ENCODE measurements at places on chromosomes 5 and 9.
A peak's percentile ranks its signal among the peaks of the same experiment; 100 is the strongest.

- DNase-seq, result no peak
Observed at GRCh38 chr9:13122756-13123369, 156.6 kb downstream of the MPDZ start.

DNA sequence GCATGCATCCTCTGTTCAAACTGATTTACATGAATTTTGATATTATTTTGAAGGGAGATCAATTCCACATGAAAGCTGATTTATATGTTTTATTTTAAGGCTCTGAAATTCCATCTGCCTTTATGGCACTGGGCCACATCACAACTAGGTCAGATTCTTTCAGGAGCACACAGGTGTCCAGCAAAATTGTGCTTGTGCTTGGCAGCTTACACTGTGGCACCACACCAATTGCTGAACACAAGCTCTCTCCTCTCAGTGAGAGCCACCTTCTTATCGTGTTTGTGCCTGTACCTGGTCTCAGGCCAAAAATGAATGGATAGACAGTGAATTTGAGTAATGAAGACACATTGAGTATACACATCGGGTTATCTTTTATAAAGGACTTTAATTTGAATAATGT, 200.4 kb downstream of the CDH10 start:
- no peak for DNase-seq

DNA sequence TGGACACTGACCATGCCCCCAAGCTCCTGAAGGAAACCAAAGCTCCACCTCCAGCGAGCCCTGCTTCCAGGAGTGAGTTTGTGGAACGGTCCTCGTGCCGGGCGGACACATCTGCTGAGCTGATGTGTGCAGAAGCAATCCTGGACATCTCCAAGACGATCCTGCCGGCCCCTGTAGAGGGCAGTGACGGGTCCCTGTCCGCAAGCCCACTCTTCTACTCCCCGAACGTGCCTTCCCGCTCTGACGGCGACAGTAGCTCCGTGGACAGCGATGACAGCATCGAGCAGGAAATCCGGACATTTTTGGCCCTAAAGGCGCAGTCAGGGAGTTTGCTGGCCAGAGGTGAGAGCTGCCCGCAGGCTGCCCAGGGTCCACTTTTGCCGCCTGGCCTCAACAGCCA, 6.2 kb downstream of the PPP1R26 start:
- DNase-seq, result no peak

DNA sequence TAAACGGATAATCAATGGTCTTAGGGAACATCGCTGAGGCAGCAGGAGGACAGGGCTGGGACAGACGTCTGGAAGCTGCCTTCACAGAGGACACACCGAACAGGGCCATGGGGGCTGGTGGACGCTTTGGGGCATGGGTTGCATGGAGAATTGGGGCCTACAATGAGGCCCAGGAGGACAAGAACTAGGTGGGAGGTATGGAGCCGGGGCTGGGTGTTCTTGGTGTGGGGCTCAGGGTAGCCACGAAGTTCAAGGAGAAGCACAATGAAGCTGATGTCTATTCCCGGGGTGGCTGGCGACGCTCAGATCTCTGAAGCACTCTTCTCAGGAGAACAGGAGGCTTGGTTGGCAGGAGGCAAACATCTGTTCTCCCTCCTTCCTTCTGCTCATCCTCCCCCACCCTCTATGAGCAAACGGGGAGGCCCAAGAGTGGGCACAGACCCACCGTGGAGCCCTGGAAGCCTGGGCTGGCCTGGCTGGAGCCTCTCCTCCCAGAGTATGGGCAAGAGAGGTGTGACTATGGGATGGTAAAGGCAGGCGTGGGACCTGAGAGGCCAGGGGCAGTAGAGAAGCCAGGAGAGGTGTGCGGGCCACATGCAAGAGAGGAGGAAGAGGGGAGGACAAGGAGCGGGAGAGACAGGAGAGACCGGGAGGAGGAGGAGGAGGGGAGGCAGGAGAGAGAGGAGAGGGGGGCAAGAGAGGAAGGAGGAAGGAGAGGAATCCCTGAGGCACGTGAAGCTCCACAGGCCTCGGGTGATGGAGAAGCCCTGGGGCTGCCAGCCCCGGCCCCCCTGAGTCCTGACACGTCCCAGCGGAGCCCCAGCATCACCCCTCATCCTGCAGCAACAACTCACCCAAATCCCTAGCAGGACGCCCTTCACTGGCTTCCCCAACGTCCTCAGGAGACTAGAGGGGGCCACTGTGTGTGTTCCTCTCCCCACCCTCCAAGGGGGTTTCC, 159.1 kb downstream of the OLFM1 start:
- no peak for DNase-seq

GRCh38 chr5:149392718-149393117, 13.6 kb upstream of the IL17B start:
- DNase-seq, result no peak

DNA sequence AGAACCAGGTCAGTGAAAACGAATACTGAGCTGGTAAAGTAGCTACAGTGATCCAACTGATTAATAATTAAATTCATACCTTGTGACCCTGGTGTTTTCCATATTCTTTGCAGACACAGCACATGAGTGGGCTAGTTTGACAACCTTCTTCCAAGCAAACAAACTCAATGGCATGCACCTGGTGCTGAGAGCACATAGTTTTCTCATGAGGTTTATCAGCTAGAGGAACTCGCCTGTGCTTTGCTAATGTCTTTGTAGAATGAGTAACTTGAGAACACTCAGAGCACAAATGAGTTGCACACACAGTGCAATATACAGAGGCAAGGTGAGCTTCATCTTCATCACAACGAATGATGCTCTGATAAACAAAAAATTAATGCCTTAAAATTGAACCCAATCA, 12.6 kb downstream of the TRIM23 start:
- no peak for DNase-seq

DNA sequence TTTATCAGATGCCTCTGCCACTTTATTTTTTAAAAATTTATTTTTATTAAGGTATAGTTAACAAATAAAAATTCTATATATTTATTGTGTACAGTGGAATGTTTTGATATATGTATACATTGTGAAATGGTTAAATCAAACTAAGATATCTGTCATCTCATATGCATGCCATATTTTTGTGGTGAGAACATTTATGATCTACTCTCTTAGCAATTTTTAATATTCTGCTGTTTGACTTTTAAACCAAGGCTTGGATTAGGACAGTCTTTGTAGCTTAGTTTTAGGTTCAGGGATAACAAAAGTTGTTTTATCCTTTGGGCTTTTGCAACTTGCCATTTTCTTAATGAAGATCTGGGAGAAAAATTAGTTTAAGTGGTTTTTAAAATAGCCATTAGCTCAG, 46.0 kb upstream of the CDKN2B start:
- no peak for DNase-seq

GRCh38 chr5:52419357-52419756, 368.4 kb upstream of the ITGA1 start:
- DNase-seq, result no peak

DNA sequence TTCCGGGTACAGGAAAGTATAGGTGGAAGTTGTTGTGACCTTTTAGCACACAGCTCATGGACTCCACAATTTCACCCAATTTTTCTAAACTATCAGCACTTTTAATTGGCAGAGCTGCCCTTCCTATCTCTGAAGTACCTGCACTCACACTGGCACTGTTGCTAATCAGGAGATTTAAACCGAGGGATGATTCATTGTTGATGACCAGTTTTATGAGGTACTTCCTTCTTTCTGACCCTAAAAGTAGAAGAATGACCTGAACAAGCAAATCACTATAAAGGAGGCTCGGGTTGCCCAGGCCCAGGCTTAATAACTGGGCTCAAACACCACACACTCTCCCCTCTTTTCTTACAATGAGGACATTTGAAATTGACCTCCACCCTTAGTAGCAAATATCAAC, 105.9 kb downstream of the KCNN2 start:
- no peak for DNase-seq

- DNase-seq, result no peak
Observed at GRCh38 chr9:126754436-126755316, 50.2 kb upstream of the ZBTB43 start.

- no peak for DNase-seq
Observed at GRCh38 chr9:131272212-131272611, 4.1 kb downstream of the FAM78A start.

DNA sequence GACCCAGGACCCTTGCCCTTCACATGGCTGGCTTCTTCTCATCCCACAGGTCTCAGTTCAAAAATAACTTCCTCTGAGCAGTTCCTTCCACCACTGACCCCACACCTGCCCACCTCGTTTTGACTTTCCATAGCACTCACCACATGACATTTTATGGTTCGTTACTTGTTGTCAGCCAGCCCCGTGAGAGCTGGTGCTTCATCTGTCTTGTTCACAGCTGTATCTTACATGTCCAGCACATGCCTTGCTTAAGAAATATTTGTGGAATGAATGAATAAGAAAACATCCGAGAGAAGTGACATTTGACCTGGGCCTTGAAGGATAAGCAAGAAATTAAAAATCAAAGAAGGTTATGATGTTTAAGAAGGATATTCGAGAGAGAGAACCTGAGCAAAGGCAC, 193.9 kb downstream of the RFK start:
- DNase-seq, result no peak

DNA sequence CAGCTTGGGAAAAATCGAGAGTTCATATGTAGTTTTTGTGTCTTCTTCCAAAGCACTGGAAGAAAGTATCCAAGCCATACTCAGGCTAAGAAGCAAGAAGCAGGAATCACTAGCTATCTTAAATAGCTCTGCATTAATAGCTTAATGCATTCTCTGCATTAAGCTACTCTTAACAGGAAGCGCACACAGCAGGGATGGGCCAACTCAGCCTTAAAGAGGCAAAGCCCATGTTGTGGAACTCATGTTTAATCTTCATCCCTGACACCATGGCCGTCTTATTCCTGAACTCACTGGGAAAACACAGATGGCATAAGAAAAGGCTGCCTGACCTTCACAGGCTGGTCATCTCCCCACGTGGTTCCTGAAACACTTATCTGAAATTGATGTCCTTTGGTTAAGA, 18.7 kb upstream of the ICE1 start:
- no peak for DNase-seq

GRCh38 chr5:138491284-138491648, 26.0 kb downstream of the EGR1 start:
- DNase-seq, result no peak

DNA sequence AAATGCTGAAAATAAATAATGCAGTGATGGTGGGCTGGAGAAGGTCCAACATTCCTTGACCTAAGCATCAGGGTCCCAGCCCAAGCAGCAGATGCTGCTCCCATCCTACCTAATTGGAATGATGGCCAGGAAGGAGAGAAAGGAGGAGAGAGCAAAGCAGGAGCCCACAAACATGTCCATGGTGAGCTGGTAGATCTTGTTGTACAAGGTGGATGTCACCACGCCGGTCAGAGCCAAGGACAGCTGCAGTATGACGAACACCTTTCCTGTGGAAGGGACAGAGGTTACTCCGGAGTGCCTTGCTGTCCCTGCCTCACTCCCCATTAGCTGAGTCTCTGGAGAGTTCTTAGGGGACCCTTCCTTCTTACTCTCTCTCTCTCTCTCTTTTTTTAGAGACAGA, 4.3 kb downstream of the SLC46A2 start:
- no peak for DNase-seq

GRCh38 chr9:89137542-89138462, 40.8 kb downstream of the SHC3 start:
- no peak for DNase-seq

- peak; percentile 66 for DNase-seq
Observed at GRCh38 chr5:77774981-77775789, 954 bp downstream of the TBCA start.

GRCh38 chr9:127172066-127172707, 49.8 kb upstream of the ANGPTL2 start:
- no peak for DNase-seq

- peak; percentile 38 for DNase-seq
Observed at GRCh38 chr9:110064803-110065202, 143.2 kb downstream of the C9orf152 start.

DNA sequence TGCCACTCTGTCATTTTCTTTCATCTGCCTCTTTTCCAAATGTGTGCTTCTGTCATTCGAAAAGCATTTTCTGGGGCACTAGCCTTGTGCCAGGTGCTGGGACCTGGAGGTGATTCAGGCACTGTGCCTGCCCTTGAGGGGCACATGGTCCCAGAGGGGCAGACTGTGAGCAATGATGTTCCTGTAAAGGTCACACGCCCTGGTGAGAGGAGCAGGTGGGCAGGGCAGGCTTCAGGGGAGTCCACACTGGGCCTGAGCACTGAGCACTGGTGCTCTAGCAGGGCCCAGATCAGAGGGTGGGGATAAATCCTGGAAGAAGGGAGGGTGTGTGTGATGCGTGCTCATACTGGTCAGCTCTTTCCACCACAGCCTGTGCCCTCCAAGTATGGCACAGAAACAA, 77.8 kb downstream of the COL15A1 start:
- DNase-seq, result no peak

DNA sequence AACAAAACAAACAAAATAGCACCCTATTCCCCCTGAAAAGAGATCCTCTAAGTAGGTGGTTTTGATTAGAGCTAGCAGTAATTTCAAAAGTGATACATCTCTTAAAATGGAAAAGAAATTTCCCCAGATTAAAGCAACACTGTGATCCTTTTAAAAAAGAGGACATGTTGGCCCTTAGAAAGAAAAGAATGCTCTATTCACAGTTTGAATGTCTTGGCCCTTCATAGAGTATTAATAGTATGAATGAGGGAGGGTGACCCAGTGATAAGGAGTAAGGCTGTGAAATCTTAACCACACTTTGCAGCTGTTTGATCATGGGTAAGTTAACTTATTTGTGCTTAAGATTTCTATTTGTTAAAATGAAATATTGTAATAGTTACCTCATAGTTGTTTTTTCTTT, 467.7 kb upstream of the MEF2C start:
- no peak for DNase-seq

- peak; percentile 77 for DNase-seq
Observed at GRCh38 chr5:170338291-170338690, 40.7 kb upstream of the LCP2 start.

- no peak for DNase-seq
Observed at GRCh38 chr5:43699910-43700309, 96.9 kb downstream of the NNT start.

- DNase-seq, result no peak
Observed at GRCh38 chr5:171897231-171897630, 109.2 kb downstream of the FBXW11 start.

DNA sequence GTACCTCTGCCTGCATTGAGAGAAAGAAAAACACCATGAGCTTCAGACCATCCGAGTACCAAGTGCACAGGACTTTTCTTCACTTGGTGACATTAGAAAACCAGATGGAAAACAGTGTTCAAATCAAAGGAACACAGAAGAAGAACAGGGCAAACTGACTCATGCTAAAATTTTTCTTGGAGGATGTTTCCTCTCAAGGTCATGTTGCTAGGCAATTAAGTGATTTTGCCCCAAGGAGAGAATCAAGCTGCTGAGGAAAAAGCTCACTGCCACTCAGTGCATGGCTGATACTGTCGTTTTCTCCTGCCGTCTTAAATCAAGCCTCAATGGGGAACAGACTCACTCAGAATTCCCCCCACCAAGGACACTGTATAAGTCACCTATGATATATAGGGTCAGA, 57.9 kb upstream of the SIMC1 start:
- no peak for DNase-seq
